Progenitor cell of endocrine pancreas (in vitro differentiated cells): ENCODE measurements at places on chromosomes 4 and X. TPM values are rescaled to one million over a fixed set of nuclear protein-coding genes. Genes with fewer than 3 reads are reported as not detected.

The SNCA gene
- total RNA-seq, result 13.4 and 16.2 TPM in 2 replicates

The CT55 gene
- 0.40 TPM in 1 of 2 replicates, not detected in the other for total RNA-seq

The RBBP7 gene
- total RNA-seq, result 234 and 235 TPM in 2 replicates

The DCAF4L1 gene
- 0.17 and 0.20 TPM in 2 replicates for total RNA-seq

The CXCL6 gene
- 0.44 and 1.1 TPM in 2 replicates for total RNA-seq

The NSUN7 gene
- total RNA-seq, result 17.5 and 20.1 TPM in 2 replicates

The ADGRL3 gene
- total RNA-seq, result 5.6 and 7.0 TPM in 2 replicates

The CACNA1F gene
- 0.19 and 0.64 TPM in 2 replicates for total RNA-seq

The IL1RAPL1 gene
- total RNA-seq, result 3.6 and 4.1 TPM in 2 replicates

GRCh38 chr4:23904639-23905071 is 14.8 kb upstream of the PPARGC1A start:
- DNase-seq, result no peak

- DNase-seq, result no peak
Measured at GRCh38 chr4:184147858-184148737, 69.6 kb downstream of the ENPP6 start.

GRCh38 chr4:128220286-128221235 is 67.1 kb downstream of the PGRMC2 start:
- no peak for DNase-seq

DNA sequence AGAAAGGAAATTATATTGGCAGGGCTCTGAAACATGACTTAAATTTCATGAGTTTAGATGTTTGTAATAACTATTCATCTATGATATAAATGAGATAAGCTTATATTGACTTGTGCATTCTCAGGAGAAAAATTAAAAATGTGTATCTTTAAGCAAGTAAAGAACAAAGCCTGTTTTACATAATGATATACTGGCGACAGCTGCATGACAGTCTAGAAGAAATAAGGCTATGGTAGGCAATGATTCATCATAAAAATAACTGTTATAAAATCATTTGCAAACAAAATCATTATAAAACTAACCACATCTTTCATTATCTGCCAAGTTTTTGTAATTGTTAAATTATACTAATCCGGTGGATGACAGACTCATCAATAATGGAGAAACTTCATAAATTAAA is 188.1 kb downstream of the ADAM29 start:
- DNase-seq, result no peak

DNA sequence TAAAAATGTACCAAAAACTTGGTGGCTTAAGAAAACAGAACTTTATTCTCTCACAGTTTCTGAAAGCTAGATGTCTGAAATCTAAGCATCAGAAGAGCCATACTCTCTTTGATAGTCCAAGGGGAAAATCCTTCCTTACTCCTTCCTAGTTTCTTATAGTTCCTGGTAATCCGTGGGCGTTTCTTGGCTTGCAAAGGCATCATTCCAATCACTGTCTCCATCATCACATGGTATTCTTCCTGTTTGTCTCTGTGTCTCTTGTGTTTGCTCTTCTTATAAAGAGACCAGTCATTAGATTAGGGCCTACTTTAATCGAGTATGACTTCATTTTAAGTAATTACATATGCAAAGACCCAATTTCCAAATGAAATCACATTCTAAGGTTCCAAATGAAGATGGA is 118.9 kb upstream of the FSTL5 start:
- DNase-seq, result no peak

GRCh38 chr4:175035905-175036304 is 117.7 kb downstream of the ADAM29 start:
- no peak for DNase-seq

- DNase-seq, result no peak
Measured at GRCh38 chr4:98586291-98586961, 72.0 kb downstream of the TSPAN5 start.

DNA sequence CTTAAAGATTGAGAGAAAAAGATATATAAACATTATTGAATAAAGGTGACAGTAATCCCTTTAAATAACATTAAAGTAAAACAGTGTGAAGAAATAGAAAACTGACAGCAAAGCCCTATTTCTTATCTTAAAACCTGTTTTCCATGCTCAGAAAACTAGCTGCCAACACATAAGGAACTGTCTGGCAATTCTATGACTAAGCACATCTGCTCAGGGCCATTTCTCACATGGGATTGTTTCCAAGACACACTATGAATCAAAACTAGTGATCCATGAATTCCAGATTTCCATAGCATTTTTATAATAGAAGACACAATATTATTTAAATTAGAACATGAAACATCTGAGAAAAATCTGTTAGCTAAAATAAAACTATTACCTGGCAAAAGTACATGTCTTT is 113.4 kb downstream of the SCLT1 start:
- DNase-seq, result no peak

GRCh38 chr4:67393699-67394281 is 151.5 kb downstream of the CENPC start:
- DNase-seq, result no peak

DNA sequence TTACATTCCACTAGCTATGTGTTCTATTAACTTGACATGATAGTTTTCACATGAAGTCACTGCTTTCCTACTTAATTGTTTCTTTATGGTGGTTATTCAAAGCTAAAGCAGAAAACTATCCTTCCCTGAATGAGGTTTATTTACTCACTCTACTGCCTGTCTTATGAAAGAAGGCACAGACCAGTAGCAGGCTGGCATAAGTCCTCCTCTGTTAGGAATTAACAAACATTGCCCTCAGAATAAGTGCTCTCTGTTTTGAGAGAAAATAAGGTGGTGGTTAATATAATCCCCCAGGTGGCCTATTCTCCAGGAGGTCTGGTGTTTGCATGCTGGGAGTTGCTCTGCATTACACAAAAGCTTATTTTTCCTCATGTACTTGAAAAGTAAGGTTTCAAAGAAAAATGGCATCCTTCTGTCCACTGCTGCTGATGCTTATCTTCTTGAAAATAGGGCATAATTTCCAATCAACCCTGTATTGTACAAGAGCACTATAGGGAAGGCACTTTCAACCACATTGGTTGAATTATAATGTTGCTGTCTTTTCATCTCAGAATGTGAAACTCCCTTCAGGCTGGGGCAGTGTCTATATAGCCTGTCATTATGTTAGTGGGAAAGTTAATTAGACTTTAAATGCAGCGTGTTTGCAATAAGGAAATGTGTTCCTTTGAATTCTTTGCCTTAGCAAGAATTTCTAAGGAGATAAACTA is 119.7 kb upstream of the TBC1D9 start:
- no peak for DNase-seq

DNA sequence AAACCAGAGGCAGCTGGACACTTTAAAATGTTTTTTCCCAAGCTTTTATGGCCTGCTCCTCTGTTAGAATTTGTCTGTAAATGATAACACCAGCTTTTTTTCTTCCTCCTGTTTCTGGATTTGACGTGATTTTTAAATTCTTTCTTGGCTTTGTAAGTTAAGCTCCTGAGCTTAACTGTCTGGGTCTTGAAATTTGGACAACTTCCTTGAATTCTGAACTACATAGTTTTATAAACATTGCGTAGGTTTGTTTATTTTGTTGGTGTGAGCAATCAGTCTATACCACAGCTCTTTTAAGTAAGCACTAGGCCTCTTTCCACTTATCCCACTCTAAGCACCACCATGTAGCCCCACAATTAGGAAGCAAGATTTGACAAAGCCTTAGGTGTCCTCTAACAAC is 144.4 kb upstream of the GUCY1A1 start:
- DNase-seq, result no peak

DNA sequence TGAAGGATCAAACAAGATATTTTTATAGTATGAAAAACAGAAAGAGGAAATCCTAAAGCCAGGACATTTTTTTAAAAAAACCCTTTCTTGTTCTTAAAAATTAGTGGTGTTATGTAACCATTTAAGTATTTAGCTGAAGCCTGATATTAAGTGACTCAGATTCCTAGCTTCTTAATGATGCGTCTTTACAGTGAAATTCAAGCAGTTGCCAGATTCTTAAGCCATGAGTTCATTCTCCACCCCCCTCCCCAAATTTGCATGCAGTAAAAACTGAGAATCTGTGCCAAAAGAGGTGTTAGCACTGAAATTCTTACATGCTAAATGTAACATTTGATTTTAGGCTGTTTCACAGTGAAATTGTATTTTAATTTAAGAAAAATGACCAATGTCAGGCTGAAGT is 180.8 kb downstream of the RAPGEF2 start:
- DNase-seq, result no peak

- DNase-seq, result no peak
Measured at GRCh38 chr4:87054900-87055299, 120.1 kb downstream of the AFF1 start.

DNA sequence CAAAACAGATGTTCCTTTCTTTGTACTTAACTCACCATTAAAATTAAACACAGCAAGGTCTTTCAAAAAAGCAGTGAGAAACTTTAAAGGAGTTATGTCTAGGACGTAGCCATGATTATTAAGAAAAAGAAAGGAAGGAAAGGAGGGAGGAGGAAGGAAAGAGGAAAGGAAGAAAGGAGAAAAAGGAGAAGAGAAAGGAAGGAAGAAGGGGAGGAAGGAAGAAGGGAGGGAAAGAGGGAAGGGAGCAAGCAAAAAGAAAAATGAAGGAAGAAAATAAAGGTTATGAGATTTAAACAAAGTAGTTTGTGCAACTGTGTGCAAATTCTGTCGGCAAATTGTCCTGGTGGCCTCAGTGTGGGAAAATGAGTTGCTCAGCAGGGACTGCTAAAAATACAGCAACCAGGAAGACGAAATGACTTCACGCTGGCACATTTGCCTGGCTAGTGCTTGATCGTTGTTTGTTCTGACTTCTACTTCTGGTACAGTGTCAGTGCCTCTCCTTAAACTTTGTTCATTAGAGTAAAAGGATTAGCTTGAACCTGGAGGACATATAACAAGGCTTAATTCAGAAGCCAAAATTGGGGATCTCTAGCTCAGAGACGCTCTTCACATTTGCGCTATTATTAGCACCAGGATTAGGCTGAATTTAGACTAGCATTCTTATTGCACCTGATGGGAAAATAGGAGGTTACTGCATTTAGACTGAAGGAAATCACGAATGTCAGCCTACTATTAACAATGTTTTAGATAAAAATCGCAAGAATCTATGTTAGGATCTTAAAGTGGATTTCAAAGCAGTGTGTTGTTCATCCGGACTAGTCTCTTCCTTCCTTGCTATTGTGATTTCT is 81.2 kb downstream of the DCK start:
- DNase-seq, result no peak

DNA sequence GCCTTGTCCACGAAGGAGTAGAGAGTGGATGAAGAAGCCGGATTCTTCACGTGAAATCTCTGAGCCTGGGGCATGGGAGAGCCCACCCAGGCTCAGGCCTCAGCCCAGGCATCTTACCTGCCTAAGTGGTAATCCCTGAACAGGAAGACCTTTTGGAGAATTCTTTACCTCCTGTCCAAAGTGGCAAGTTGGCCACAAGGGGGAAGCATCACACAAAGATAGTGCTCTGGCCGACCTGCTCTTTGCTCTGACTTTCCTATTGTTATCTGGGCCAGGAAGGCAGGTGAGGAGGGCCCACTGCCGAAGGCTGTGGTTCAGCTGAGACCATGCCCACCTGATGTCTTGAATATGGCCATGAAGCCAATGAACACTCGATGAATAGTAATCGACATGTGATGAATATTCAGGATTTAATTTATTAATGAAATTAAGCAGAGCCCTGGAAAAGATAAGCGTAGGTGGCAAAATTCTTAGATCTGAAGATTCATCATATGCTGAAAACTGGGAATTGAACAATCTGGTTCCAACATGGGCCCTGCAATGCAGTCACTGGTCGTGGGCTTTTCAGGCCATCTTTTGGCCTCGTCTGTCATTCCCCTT is 93.8 kb downstream of the PDGFRA start:
- DNase-seq, result peak; percentile 67

DNA sequence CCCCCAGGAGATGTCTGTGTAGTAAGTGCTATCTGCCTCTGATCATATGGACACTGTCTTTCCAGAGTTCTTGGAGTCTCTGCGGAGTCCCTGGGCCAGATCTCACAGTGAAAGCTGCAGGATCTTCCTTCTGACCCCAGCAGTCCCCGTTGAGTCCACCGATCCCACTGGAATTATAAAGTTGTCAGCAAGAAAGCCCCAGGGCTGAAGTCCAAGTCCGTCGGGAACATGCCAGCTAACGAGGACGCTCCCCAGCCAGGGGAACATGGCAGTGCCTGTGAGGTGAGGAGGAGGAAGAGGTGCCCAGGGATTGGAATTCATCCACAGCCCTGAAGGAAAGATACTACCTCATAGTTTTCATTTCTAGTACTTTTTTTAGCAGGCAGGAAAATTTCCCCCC is 9.3 kb downstream of the ZNF81 start:
- no peak for DNase-seq

DNA sequence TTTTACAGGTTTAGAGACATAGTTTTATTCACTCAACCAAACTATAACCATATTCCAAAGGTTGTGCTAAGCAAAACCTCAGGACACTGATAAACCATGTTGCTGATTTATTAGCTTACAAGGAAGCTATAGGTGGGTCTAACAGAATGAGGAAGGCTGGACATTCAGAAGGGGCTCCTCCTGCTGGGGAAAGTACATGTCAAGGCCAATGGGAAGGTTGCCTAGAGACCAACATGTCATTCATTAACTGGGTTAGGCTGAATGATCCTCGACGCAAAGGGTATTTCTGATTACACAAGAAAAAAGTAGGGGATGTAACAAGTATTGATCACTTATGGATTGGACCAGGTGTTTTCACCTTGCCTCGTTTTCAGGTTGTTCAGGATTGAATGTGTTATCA is 30.3 kb downstream of the SLC10A6 start:
- no peak for DNase-seq

GRCh38 chr4:83852085-83852451 is 316.2 kb downstream of the GPAT3 start:
- DNase-seq, result no peak

DNA sequence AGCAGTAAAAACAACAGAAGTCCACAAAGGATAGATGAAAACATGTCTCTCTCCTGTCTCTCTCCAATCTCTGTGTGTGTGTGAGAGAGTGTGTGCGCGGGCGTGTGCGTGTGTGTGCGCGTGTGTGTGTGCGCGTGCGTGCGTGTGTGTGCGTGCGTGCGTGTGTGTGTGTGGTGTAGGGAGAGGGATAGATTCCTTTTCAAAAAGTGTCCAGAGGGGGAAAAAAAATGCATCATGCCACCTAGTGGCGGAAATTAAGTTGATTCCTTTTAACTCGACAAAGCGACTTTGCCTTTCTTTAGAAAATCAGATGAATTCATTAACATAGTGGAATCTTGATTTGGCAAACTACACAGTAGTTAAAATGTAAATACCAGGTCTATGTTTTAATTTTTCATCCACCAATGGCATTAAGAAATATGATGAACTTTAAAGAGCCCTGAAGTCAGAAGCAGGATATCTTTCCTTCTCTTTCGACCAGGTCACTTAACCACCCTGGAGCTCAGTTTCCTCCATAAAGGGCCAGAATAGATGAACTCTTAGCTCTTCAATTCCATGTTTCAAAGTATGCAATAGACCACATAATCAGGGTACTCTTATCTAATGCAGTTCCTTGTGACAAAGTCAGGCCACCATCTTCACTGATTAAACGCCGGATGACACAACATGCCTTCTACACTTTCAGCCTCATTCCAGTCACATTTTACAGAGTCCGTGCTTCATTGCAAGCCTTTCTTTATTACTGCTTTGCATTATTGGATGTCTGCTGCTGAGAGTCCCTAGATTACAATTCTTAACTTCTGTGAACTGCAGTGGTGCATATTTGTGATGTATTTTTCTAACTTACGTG is 162.8 kb downstream of the FBXO8 start:
- peak; percentile 34 for DNase-seq

GRCh38 chr4:5079581-5079980 is 28.3 kb downstream of the STK32B start:
- DNase-seq, result no peak

- DNase-seq, result no peak
Measured at GRCh38 chr4:2352171-2352570, 66.3 kb downstream of the ZFYVE28 start.
